CD4-positive, alpha-beta T cell treated with Interleukin-1 beta for 1 hour (primary cell): ENCODE measurements at places on chromosomes 7 and 10.

- DNase-seq = no peak
These were observed 354.7 kb upstream of the PHF14 start for GRCh38 chr7:10618953-10619352.

GRCh38 chr7:128030654-128031611 is at the start of gene LRRC4:
Gene LRRC4, minus strand, starts transcription at chr7:128031437. Its CDS starts 797 bp downstream, at chr7:128030640.
- DNase-seq = peak; percentile 29

DNA sequence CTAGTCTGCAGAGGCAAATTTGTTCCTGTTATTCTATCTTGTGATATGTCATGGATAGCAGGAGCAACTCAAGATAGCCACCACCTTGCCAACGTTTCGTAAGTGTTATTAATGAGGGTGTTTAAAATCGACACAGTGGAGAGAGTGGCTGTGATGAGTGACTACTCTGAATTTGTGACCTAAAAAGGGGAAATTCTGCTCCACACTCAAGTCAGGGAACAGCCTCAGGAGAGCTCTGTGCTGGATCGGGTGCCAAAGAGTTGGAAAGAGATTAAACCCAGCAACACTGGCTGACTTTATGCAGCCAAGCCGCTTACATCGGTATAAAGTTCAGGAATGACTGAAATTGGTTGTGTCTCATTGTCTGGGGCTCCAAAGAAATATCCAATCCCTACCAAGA is 9.5 kb downstream of the TACC2 start:
- DNase-seq = no peak

DNA sequence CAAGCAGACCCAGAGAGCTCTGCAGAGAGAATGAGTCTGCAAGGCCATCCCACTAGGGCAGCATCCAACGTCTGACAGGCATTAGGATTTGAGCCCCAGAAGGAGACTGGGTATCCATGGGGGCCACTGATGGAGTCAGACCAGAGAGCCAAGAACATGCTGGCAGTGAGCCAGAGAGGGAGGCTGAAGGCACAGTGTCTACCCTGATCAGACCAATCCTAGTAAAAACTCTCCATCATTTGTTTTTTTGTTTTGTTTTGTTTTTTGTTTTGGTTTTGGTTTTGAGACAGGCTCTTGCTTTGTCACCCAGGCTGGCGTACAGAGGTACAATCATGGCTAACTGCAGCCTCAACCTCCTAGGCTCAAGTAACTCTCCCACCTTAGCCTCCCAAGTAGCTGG is 133.1 kb upstream of the LYZL2 start:
- DNase-seq = no peak

DNA sequence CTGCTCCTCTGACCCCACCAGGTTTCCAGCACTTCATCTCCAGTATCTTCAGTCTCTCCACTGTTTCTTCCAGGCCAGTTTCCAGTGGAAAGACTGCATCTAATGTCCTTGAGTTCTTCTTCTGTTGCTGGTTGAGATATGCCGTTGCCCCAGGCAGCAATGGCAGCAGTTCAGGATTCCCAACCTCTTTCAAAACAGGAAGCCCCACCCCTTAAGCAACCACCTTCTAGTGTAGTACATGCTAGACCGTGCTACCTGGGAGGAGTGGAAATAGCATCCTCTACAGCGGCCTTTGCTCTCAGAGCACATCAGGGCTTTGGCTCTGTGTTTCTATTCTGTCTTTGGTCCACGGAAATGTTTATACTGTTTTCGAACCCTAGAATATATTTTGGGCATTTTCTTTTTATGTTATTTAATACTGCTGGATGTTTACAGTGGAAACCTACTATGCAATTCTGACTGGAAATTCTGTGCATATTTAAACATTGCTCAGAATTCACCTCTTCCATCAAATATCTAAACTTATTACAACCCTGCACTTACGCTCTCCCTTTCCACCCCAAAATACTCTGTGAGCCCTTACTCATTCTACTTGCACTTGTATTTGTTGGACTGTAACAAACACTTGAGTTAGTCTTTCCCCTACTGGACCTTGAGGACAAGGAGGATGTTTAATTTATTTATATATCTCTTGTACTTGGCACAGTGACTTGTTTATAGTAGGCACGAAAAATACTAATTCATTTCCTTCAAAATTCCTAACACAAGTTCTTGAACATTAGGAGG is 8.5 kb upstream of the BPGM start:
- no peak for DNase-seq

DNA sequence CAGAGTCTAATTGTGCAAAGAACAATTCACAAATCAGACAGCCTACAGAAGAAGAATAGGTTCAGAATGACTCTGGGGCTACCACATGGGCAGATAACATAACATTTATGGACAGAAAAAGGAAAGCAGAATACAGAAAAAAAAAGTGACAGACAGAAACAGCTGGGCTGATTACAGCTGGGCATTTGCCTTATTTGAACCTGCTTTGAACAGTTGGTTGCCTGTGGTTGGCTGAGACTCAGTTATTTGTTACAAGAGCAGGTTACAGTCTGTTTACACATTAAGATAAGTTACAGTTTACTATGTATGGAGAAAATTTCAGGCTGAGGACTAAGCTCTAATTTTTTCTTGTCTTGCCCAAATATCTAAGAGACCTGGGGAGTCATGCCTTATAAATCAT is 327.2 kb downstream of the GALNT17 start:
- DNase-seq = no peak

GRCh38 chr7:66138994-66139752 is 24.5 kb downstream of the CRCP start:
- DNase-seq = no peak

DNA sequence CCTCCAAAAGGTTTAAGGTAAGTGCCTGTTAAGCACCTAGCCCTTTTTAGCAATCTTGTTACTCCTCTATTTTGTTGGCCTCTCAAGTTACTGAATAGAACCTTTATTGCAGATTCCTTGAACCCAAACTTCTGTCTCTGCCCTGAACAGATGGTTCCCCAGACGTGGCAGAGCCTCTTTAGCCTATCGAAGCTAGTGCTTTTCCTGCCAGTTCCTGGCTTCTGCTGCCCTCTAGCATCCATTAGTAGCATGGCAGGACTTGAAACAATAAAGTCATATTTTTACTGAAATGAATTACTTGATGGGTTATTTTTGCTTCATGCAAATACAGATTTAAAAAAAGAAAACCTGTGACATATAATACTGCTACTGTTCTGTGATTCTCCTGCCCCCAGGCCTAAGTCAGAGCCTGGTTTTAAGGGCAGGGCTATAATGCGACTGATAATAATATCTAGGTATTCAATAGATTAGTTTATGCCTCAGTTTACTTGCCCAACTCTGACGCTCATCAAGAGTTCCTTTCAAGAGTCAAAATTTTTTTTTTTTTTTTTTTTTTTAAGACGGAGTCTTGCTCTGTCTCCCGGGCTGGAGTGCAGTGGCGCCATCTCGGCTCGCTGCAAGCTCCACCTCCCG is 84.3 kb upstream of the PHF14 start:
- peak; percentile 53 for DNase-seq

DNA sequence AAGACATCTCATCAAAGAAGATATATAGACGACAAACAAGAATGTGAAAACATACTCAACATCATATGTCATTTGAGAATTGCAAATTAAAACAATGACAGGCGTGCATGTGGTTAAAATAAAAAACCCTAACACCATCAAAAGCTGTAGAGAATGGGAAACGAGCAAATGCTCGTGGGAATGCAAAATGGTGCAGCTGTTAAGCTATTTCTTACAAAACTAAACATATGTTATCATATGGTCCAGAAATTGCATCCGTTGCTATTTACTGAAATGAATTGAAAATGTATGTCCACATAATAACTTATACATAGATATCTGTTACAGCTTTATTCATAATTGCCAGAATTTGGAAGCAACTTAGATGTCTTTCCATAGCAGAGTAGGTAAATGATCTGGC is 574.4 kb downstream of the TNS3 start:
- no peak for DNase-seq

DNA sequence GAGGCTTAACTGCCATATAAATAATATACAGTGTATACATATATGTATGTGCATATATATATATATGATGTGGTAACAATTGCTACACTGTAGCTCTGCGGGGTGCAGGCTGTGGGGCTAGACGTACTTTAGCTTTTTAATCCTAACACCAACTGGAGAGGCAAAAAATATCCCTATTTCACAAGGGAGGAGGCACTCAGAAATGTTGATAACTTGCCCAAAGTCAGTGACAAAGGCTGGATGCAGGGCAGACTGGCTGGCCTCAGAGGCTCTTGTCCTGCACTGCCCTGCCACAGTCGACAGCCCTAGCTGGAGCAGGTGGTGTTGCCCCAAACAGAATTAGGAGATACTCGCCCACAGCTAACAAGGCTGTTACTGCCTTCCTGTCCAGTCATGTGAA is 1.5 kb upstream of the RELN start:
- no peak for DNase-seq

GRCh38 chr7:106568680-106569499 is 92.1 kb downstream of the CCDC71L start:
- DNase-seq = no peak

DNA sequence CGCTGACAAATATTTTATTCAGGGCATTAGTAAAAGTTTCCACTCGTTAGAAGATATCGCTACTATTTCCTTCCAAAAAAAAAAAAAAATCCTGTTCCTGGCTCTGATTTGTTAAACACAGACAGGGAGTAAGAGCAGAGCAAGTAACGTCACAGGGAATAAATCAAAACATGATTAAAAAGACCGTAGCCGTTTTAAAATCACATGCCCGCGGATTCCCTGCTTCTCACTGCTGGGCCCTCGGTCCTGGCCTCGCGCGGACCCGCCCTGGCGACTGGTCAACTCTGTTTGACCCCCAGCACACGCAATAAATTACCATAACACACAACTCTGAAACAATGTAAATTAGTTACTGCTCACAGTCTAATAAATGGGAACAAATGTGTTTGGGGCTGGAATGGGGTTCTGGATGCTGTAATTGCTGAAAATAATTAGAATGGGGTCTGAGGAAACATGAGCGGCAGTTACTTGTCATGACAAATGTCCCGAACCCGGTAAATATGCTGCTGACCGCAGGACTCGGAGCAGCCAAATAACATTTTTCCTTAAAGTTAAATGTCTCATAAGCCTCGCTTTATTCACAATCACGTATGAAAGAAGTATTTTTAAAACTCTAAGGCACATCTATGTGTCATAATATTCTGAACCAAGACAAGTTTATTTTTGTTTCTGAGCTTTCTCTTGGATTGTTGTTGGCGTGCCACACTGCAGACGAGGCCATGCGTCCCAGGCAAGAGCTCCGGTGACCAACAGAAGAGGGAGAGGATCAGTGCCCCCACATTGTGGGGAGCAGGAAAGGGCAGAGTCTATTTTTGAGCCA is 17.9 kb downstream of the EBF3 start:
- DNase-seq = no peak

GRCh38 chr10:33271969-33272583 is 62.4 kb downstream of the NRP1 start:
- no peak for DNase-seq

DNA sequence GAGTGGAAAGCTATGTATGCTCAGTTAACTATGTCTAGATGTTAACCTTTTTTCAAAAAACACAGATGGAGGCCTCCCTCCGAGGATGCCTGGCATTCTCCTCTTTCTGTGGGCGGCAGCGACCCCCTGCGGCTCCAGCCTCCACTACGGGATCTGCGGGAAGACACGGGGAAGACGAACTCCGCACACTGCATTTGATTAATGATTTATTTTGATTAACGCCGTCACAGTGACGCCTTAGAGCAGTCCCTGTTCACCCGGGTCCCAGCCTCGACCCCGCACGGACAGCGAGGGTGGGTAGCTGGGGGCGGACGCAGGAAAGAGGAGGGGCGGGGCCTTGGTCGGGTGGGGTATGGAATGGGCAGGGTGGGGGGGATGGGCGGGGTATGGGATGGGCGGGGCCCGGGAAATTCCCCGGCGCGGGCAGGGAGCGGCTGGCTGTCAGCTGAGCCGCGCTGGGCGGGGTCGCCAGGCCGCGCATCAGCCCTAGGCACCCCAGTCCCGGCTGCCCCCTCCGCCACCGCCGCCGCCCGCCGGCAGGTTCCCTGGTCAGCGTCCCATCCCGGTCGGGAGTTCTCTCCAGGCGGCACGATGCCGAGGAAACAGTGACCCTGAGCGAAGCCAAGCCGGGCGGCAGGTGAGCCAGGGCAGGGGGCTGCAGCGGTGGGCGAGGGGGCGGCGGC is at the start of gene OPTN:
Gene OPTN (plus strand): TSS at position 498 of the 683 bp plus-strand sequence. CDS start 8,960 bp downstream, outside the sequence.
- peak; percentile 82 for DNase-seq

GRCh38 chr7:40137563-40137962 is 2.8 kb downstream of the SUGCT start:
- DNase-seq = no peak

DNA sequence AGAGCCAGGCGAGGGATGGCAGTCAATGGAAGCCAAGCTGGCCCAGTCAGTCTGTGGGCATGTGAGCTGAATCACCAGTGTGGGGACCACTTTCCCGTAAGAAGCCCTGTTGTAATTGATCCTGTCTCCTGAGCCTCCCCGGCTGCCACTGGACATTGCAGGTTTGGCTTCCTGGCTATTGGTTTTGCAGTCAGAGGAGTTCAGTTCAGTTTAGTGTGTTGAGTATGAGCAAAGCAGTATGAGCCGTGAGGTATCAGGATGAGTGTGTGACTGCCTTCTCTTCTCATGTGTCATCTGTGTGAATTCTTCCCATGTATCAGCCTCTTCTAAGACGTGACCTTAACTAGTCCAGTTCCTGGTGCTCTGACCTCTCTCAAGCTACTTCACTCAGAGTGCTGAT is 227.4 kb downstream of the PRKG1 start:
- no peak for DNase-seq

- DNase-seq = no peak
These were observed 26.1 kb upstream of the CTNNA3 start for GRCh38 chr10:67722113-67722512.

DNA sequence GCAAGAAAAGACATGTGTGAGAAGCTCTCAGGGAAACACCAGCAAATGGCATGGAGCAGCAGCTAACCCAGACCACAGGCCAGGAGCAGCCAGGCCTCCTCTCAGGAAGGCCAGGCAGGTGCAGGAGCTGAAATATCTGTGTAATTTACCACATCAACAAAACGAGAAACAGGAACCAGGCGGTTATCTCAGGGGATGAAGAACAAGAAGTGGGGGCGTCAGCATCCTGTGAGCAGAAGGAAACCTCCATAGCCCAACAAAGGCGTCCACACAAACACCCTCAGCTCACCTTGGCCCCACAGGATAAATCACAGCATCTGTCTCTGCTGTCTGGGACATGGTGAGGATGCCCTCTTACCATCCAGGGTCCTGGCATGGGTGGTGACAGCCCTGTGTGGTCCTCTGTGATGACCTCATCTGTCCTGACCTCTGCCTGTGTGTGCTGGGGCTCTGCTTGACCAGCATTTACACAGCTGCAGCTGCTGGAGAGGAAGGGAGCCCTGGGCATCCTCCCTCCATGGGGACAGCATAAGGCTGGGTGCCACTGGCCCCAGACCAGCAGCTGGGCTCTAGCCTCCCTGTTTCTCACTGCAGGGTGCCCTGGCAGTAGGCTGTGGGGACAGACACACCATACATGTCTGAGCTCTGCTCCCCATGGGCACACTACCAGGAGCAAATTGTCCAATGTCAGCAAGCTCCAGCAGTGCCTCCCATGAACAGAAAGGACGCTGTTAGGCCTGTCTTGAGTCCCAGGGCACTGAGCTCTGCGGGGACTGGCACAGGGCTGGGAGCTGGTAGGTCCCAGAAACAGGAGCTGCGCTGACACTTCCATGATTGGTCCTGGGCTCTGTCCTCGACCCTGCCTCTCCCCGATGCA is 34.6 kb downstream of the ANXA8 start:
- DNase-seq = no peak
